Cortex of kidney (tissue), 1 donor: ENCODE measurements at places on chromosomes 7 and 10.

DNA sequence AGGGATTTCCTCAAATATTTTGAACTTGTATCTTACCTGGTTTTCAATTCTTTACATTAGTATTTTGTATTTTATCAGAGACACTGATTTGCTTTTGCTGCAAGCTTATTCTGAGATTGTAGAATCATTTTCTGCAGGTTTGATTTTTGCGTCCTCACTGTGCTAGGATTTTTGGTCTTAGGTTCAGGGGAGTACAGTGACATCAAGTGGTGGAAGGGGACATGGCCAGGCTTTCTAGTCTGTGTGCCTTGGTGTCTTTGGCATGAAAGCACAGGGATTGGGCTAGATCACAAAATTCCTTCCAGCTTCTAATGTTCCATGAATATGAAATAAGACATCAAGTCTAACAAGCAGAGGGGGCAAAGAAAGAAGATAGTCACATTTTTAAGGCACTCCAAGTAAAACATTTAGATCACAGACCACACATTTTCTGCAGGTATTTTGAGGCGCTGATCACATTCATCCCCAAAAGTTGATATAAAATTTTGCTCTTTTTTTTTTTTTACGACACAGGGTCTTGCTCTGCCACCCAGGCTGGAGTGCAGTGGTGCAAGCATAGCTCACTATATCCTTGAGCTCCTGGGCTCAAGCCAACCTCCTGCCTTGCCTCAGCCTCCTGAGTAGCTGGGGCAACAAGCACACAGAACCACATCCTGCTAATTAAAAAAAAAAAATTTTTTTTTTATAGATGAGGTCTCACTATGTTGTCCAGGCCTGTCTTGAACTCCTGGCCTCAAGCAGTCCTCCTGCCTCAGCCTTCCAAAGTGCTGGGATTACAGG, 124.4 kb downstream of the PON1 start:
- no peak for DNase-seq

DNA sequence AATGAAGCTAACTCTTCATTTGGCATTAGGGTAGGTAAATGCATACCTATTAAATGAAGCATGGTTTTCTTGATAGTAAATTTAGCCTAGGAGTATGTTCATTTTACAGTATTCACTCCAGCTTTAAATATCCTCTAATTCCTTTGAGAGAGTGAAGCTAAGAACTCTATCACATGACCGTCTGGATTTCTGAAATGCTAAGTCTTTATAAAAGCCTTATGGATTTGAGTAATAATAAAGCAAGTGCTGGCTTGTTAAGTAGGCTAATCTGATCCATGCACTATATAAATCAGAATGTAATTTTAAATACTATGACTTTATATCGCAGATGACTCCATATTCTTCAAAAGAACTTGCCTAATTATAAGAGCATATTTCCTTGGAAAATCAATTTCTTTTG, 64.8 kb downstream of the REEP3 start:
- DNase-seq, result no peak

- no peak for DNase-seq
Measured at GRCh38 chr10:1049425-1049958, 573 bp upstream of the IDI1 start.

- no peak for DNase-seq
Measured at GRCh38 chr10:81722399-81722798, 152.6 kb upstream of the NRG3 start.

DNA sequence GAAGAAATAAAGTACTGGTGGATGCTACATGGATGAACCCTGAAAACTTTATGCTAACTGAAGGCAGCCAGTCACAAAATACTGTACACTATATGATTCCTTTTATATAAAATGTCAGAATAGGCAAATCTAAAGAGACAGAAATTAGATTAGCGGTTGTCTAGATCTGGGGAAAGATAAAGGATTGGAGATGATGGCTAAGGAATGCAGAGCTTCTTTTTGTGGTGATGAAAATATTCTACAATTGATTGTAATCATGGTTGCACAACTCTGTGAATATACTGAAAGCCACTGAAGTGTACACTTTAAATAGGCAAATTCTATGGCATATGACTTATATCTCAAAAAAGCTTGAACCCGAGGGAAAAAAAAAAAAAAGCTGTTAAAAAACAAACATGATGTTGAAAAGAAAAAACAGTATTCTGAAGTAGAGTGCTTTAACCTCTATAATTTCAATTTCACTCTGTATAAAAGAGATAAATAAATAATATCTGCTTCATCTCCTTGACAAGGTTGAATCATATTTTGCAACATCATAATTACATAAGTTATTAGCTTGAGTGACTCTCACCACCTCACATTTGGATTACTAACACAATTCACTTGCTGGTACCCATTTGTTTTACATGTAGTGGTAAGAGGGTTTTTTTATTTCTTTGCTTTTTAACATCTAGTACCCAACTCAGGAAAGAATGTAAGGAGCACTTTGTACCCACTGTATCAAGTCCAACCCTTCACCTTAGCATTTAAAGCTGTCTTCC, 2.8 kb upstream of the GNAI1 start:
- DNase-seq, result no peak
